Left ventricle myocardium superior (tissue), 1 donor: ENCODE measurements at places on chromosomes 6 and 20. TPM values are rescaled to one million over a fixed set of nuclear protein-coding genes. Genes with fewer than 3 reads are reported as not detected.

DNA sequence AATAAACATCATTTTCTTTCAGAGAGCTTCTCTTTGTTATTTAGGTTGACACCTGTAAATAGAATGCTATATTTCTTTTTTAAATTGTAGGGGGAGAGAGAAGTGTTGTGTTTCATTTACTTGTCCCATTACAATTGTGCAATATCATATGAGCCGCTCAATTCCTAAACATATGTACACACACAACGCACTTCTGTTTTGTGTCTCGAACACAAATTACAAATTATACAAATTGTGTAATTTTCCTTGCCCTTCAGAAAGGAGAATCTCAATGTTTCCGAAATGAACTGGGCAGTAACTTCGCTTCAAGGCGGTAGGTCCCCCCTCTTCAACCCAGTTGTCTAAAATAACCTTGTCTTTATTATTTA lies 2.6 kb upstream of the ABT1 start:
- DNase-seq = no peak

- DNase-seq = no peak
Measured at GRCh38 chr6:84062519-84063154, 29.1 kb downstream of the MRAP2 start.

DNA sequence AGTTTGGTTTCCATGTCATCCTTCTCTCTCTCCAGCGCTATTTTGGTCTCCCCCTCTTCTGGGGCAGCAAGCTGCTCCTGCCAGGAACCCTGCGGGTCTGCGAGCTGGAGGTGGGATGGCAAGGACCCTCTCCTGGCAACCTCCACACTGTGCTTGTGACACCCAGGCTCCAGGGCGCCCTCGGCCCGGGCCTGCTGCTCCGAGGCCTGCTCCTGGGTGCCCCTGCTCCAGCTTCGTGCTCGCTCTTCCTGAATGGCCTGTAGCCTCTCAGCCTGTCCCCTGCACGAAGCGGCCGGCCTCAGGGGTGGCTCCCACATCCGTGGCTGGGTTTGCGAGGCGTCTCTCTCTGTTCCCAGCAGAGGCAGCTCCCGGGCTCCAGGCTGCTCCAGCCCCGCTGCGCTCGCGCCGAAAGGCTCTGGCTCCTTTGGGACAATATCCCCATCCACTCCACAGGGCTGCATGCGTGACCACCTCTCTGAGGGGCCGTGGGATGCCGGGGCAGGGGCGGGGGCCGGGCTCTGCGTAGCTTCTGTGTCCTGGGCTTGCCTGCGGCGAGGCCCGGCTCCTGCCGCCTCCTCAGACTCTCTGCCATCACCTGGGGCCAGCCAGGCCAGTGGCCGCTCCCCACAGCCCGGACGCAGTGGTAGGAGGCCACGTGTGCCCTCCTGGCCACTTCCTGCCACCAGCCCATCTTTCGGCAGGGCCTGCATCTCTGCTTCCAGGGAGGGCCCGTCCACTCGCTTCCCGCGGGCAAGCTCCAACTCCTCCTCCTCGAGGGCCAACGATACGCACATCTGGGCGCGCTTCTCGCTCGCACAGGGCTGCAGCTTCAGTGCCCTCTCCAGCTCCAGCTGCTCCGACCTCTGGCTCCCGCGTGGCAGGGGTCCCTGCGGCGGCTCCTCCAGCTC lies 68.9 kb downstream of the GINS1 start:
- DNase-seq = no peak

Gene SLPI
- 21.9 TPM for total RNA-seq
